ENCODE measurements at places on chromosomes 2 and 18.

DNA sequence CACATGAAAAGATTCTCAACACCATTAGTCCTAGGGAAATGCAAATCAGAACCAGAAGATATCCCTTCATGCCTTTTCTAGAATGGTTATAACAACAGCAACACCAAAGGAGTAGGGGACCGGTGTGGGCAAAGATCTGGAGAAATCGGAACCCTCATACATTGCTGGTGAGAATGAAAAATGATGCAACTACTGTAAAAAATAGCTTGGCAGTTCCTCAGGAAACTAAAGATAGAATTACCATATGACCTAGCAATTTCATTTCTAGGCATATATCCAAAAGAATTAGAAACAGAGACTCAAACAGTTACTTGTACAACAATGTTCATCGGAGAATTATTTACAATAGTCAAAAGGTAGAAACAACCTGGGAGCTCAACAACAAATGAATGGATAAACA lies 29.2 kb upstream of the CDH7 start:
- peak; percentile 2 for DNase-seq

GRCh38 chr2:9139491-9140443 lies 66.8 kb upstream of the ASAP2 start:
- DNase-seq, result peak; percentile 26

- no peak for DNase-seq
Measured at GRCh38 chr2:239305771-239306170, 95.0 kb downstream of the HDAC4 start.

- no peak for DNase-seq
Measured at GRCh38 chr18:39959839-39960238, 1995.2 kb upstream of the PIK3C3 start.

- DNase-seq, result peak; percentile 62
Measured at GRCh38 chr18:75210274-75211001, at the start of gene TSHZ1. TSS of gene TSHZ1 (plus strand) at chr18:75210797. CDS start at chr18:75211877, 1,080 bp downstream.

DNA sequence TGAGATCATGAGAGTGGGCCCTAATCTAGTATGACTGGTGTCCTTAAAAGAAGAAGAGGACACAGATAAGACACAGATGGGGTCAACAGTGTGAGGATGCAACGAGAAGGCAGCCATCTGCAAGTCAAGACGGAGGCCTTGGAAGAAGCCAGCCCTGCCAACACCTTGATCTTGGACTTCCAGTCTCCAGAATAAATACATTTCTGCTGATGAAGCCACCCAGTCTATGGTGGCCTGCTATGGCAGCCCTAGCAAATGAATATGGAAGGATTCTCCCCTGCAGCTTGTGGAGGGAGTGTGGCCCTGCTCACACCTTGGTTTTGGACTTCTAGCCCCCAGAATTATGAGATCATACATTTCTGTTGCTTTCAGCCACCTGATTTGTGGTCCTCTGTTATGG lies 12.3 kb downstream of the CTIF start:
- DNase-seq, result no peak

DNA sequence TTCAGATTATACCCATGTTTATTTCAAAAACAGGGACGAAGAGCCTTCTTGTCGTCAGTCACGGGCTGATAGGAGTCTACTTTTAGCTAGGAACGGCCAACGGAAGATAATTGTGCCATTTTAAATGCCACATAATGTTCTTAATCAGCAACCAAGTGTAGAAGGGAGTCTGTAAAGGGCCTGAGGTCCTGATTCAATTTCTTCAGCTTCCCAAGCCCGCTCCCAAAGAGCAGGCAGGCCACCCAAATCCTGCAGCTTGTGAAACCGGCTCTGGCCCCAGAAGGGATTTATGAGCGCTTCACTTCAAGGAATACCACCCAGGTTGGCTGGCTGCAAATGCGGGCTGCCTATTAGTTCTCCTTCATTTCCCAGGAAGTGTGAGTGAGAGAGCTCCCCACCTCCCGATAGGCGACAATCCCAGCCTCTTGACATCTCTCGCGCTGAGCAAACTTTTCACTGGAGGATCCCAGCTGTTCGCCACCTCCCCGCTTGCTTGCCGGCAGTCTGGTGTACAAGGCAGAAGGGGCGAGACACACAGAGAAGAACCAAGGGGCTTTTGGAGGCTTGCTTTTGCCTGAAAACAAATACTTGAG lies 272.9 kb downstream of the CDH20 start:
- no peak for DNase-seq

DNA sequence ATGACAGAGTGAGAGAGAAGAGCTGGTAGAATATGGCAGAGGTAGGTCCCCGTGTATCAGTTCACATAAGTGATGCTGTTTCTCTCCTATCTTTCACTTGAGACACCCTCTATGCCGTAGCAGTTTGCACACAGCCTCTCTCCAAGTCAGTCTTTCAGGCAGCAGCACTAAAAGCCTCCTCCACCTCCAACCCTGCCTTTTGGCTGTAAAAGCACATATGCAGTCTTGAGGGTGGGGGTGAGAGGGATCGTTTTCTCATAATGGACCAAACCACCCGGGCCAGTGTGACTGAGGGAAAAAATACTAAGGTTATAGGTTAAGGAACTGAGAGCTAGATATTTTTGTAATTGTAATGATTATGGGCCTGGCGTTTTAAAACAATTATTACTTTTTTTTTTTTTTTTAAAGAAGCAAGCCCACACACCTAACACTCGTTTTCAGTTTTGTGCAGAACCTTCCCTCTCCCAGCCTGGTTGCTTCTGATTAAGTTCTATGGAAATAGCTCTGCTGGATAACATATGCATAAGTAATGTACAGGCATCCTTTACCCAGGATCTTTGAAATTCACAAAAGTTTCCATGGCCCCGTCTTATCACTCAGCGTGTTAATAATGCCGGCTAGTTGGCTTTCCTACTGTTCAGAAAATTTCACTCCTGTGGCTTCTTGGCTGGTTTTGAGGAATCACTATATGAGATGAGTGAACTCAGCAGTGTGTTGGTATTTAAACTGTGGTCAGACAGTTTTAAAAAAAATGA lies 112.2 kb upstream of the MEIS1 start:
- no peak for DNase-seq

GRCh38 chr18:8765783-8766463 lies 60.6 kb downstream of the MTCL1 start:
- DNase-seq, result no peak

GRCh38 chr18:9365406-9365805 lies 30.8 kb downstream of the TWSG1 start:
- DNase-seq, result no peak

- no peak for DNase-seq
Measured at GRCh38 chr2:109460553-109461324, 153.0 kb downstream of the SEPTIN10 start.

GRCh38 chr18:49704334-49704733 lies 109.0 kb downstream of the ACAA2 start:
- DNase-seq, result no peak

DNA sequence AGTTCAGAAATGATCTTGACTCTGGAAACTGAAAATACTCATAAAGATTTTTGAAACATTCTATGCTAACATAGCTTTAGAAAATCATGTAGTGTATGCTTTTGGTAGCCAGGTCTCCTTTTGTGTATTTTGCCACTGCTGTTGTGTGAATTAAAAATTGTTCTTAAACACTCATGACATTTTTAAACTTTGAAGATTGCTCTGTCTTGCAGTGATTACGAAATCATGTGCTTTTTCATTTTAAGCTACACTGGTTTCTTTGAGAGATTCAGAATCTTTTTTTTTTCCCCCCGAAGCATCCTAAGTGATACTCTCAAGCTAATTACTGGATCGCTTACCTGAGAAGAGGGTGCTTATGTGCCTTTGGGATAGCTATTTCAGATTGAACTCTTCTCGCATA lies 60.0 kb downstream of the ANKRD12 start:
- no peak for DNase-seq
